NCI-H2227 treated with DMSO at 0.1 percent for 48 hours (cell line): ENCODE measurements at places on chromosomes 2 and 18.

- no peak for DNase-seq
Measured at GRCh38 chr2:146489386-146489785, 1355.4 kb upstream of the ACVR2A start.

- DNase-seq, result no peak
Measured at GRCh38 chr18:68402784-68403183, 312.1 kb downstream of the TMX3 start.

DNA sequence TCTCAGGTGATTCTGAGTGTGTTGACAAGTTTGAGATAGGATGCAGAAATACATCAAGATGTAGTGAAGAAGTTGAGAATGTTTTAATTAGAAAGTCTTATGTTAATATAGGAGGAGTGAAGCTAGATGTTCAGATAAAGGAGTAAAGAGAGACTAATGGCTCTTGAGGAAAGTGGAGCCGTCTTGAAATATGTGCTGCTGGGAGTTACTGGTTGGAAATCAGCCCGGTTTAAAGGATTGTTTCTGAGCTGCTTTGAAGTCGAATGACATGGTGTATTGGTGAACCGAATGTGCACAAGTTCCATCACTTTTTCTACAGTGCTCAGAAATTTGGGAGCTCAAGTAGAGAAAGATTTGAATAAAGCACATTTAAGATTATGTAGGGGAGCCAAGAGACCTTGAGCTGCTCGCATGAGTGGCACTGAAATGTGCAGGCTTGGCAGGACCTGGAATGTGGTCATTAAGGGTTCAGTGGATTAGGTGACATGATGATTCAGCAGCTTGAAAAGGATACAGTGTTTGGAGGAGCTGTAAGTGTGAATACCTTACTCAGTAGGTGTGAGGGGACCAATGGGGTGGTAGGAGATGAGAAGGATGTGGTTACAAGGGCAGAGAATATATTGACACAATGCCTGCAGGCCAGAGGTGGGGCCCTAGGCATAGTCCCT lies 68.6 kb downstream of the CAB39 start:
- DNase-seq, result no peak

DNA sequence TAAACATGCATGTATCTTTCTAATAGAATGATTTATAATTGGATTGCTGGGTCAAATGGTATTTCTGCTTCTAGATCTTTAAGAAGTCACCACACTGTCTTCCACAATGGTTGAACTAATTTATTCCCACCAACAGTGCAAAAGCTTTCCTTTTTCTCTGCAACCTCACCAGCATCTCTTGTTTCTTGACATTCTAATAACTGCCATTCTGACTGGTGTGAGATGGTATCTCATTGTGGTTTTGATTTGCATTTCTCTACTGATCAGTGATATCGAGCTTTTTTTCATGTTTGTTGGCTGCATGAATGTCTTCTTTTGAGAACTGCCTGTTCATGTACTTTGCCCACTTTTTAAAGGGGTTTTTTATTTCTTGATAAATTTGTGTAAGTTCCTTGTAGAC lies 182.5 kb downstream of the ANKRD44 start:
- no peak for DNase-seq

DNA sequence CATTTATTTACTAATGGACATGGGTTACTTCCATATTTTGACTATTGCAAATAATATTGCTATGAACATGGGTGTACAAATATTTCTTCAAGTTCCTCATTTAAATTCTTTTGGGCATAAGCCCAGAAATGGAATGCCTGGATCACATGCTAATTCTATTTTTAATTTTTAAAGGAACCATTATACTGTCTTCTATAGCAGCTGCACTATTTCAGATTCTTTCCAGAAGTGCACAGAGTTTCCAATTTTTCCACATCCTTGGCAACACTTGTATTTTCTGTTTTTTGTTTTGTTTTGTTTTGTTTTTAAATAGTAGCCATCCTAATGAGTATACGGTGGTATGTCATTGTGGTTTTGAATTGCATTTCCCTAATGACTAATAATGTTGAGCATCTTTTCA lies 8.5 kb upstream of the RALBP1 start:
- no peak for DNase-seq

GRCh38 chr2:60855989-60856669 lies 25.2 kb upstream of the REL start:
- DNase-seq, result no peak

- no peak for DNase-seq
Measured at GRCh38 chr18:46334868-46335281, 230.7 kb downstream of the HAUS1 start.

DNA sequence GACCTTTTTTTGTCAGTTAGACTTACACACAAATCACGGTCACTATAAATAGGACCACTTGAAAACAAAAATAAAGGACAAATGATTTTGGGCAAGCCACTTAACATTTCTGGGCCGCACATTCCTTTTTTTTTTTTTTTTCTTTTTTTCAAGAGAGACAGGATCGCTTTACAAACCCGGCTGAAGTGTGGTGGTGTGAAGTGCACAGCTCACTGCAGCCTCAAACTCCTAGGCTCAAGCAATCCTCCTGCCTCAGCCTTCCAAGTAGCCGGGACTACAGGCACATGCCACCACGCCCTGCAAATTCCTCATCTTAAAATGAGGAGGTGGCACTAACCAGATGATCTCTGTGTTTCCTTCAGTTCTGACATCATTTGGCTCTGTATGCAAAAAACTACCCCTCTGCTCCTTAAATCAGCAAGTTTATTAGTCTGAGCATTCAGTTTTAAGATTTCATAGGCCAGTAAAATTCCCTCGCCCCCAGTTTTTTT lies 28.3 kb upstream of the MRO start:
- DNase-seq, result no peak

DNA sequence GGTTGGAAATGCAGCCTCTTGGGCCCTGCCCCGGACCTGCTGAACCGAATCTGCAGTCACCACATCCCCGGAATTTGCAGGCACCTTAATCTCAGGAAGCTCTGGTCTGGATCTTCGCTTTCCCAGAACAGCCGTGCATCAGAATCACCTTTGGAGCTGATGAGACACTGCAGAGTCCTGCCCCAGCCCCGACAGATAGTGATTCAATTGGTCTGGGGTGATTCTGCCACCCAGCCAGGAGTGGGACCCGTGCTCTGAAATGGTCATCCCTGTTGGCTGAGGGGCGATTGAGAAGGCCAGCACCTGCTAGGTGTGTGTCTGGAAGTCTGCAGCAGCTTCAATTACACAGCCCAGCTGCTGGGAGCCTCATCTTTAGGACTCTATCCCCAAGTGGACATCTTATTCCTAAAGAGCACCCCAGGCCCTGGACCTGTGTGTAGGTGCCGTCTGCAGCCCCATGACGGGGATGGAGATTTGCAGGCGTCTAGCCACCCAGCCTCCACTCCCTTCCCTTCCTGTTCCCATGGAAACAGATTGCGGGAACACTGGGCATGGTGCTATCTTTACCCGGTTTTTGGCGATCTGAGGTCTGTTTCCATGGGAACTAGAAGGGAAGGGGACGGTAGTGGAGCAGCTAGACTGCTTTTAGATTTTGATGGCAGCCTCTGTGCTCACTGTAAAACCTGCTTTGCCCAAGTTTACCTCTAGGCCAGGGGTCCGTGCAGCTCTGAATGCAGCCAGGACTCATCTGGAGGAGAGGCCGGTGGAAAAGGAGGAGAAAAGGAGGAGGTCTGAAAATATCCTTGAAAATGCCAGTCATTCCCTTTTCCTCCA lies 156.1 kb downstream of the LDLRAD4 start:
- DNase-seq, result peak; percentile 79

GRCh38 chr2:189583227-189584198 lies 2.9 kb upstream of the SLC40A1 start:
- no peak for DNase-seq

DNA sequence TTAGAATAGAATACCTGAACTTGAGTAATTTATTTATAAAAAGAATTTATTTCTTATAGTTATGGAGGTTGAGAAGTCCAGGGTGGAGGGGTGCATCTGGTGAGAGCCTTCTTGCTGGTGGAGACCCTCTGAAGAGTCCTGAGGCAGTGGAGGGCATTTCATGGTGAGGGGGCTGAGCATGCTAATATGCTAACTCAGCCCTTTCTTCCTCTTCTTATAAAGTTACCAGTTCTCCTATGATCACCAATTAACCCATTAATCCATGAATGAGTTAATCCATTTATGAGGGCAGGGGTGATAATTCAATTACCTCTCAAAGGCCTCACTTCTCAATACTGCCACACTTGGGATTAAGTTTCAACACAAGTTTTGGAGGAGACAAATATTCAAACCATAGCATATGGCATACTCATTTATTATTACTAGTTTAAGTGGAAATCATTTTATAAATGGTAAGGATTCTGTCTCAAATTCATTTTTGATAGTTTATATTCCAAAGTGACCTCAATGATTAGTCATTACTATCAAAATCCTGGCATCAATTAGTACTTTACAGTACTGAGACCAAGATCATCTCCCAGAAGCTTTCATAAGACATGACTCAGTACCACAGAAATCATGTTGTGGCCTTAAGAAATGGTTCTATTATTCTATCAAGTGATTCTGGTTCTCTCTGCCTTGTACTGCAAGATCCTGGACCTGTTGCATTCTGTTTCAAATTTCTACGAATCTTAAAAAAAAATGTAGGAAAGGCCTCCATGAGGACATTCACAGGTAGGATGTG lies 5.5 kb downstream of the ZNF396 start:
- no peak for DNase-seq

- DNase-seq, result no peak
Measured at GRCh38 chr2:123451542-123451941, 573.5 kb upstream of the CNTNAP5 start.

- no peak for DNase-seq
Measured at GRCh38 chr2:214450118-214450894, 39.5 kb downstream of the VWC2L start.

DNA sequence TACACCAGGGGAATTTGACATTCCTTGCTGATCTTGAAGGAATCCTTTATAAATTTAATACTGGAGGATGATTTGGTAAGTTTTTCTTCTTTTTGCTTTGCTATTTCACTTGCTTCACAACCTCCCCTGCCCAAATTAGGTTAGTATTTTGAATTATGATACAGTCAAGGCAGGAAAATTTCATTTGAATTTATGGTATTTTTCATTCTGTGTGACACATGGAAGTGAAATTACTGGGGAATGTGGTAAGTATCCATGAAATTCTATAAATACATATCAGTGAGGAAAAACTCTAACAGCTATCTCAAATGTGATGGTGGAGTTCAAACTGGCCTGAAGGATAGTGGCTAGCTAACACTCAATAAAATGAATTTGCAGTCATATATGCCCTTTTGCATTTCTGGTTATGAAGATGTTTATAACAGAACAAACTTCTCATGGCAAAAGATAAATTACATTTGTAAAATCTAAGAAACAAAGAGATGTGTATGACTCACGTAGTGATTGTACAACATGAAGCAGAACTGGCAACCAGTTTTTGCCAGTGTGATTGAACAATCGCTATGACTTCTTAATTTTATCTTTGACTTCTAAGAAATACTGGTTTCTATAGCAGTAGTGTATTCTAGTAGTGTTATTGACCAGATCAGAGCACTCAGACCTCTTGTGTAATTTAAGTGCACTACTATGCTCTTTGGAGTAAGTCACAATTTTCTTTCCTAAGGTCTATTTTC lies 152.6 kb downstream of the IKZF2 start:
- no peak for DNase-seq

GRCh38 chr2:225614915-225615314 lies 215.4 kb downstream of the NYAP2 start:
- no peak for DNase-seq

DNA sequence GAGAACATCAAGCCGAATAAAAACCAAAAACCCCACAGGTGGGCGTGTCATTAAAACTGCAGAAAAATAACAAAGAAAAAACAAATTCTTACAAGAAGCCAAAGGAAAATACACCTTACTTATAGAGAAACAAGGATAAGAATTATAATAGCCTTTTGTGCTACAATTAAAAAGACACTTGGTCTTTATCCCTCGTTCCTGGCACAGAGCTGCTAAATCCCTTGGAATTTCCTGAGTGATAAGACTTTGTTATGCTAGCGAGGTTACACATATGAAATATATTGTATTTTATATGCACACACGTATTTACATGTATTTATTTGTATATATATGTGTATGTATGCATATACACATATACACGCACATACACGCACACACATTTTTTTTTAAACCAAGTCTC lies 325.3 kb upstream of the TFPI start:
- no peak for DNase-seq

- DNase-seq, result no peak
Measured at GRCh38 chr2:64018701-64019082, 536 bp downstream of the VPS54 start.

DNA sequence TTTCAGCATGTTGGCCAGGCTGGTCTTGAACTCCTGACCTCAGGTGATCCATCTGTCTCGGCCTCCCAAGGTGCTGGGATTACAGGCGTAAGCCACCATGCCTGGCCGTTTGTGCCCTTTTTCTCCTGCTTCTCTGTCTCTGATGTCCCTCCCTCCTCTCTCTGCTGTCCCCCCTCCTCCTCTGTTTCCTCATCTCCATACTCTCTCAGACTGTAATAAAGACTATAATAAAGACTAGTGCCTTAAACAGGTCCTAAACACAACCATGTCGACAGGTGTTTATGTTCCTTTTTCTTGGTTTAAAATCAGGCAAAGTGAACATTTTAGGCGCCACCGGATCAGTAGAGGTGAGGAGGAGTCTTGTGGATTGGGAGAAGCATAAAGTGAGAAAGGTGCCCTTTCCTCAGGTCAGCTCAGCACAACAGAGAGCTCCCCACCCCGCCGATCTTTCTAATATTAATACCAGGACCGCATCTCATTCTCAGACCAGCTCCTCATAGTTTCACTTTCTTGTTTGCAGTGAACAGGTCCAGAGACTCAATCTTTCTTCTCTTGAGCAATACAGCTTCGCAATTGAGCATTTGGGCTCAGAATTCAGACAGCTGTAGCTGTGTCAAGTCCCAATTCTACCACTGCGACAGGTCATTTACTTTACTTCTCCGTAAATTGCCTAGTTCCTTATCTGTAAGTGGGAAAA lies 23.7 kb downstream of the TIMM21 start:
- DNase-seq, result no peak

DNA sequence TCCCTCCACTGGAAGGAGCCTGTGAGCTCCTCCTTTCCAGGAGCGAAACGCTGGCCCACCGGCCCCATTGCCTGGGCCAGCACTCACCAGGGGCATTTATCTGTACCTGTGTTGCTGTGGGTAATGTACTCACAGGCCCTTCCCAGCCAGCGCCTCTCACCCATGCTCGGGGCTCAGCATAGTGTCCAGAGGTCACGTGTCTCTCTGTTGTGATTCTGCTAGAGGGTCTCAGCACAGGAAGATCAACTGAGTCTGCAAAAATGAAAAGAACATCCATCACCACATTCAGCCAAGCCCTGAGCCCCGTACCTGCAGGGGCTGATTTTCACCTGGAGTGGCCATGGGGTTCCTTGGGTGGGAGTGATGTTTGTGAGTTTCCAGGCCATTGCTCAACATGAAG lies 103.1 kb upstream of the TPO start:
- DNase-seq, result no peak

GRCh38 chr2:73089270-73090030 lies 17.9 kb upstream of the SFXN5 start:
- DNase-seq, result no peak

DNA sequence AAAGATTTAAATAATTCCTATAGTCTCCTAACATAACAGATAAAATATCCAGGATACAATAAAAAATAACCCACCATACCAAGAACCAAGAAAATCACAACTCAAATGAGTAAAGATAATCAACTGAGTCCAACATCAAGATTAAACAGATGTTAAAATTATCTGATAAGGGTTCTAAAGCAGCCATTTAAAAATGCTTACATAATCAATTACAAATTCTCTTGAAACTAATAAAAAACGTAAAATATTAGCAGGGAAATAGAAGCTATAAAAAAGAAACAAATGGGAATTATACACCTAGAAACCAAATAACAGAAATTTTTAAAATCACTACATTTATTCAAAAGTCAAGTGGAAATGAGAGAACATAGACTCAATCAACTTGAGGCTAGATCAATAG lies 297.7 kb upstream of the RAB6C start:
- no peak for DNase-seq
